ENCODE measurements at places on chromosomes 2 and 18.

DNA sequence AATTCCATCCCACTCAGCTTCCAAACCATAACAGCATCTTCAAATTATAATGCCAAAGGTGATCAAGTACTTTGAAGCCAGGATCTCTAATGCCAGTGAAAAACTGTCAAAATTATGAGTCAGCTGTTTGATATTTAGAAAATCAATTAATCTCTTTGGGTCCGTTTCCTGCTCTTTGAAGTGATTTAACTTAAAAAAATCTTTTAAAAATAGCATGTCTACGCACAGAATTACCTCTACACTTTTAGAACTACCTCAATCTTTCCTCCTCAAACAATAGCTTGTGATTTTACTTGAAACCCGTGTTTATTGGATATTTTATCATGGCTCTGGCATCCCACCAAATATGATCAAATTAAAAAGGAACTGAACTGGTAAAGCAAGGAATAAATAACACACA, 31.3 kb upstream of the TANK start:
- no peak for DNase-seq

DNA sequence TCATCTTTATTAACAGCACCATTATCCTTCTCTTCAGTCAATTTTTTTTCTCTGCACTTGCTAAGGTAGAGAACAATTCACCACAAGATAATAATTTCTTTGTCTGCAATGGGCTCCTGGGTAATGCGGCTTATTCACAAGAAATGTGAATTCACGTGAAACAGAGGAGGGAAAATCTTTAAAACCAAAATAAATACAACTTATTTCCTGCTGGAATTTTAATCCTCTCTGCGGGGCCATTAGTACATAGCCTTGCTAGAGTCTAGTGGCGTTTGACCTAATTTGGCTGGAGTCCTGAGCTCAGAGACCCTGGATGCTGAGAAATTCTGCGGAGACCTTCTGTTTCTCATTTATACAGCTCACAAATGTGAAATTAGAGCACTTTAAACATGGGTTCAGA, 319.3 kb upstream of the MMADHC start:
- DNase-seq: no peak

DNA sequence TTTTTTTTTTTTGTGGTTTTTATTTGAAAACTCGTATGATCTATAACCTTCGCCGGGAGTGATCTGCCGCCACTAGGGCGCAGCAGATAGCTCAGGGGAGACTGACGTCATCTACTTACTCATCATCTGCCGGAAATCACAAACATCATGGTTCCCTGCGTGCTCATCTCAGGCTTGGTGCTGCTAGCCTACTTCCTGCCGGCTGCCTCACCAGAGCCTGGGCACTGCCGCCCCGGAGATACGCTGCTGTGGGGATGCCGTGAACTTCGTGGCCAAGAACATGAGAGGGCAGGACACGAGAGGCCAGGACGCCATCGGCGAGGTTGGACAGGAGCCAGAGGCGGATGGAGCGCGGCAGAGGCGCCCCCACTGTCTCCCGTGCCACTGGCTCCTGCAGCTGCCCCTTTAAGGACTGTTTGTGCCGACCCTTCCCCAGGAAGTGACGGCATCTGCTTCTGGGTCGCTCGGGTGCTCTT, 68.8 kb downstream of the DOK6 start:
- no peak for DNase-seq

DNA sequence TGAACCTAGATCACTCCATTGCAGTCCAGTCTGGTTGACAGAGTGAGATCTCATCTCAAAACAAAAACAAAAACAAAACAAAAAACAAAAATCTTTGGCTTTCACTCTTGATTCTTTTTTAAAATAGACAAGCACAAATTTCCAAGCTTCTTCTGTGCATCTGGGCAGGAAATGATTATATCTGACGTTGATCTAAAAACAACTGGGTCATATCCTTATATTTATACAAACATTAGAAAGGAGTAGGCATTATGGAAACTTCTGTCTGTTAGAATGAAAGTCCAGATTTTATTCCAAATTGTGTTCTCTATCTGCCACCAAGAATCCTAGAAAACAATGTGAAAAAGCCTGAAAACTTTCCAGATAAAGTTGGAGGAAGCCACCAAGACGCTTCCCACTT, 26.2 kb upstream of the PMAIP1 start:
- no peak for DNase-seq

- DNase-seq: no peak
Observed at GRCh38 chr2:30136764-30137444, 9.9 kb upstream of the YPEL5 start.

DNA sequence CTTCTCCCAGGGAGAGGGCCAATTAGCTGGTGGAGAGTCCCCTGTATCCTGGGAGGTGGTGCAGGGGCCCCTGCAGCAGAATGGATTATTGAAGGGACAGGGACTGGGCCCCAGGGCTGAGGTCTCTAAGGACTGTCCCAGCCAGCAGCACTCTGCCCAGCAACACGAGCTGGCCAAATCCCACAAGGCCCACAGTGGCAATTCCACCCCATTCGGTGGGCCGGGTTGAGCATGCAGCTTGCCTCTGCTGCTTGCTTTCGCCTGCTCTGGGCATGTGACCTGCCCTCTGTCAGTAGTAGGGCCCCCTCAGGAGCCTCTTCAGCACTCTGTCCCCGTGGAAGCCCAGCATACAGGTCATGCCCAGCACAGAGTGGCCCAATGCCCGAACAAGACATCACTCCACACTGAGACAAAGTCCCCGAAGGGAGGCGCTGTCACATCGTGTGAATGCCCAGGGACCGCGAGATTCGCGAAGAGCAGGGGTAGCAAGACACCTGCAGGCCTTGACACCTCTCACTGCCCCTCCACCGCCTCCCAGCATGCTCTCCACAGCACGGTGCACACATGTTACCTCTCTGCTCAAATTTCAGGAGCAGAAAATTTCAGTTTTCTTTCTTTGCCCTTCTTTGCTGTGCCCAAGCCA, 65.4 kb downstream of the CRACDL start:
- no peak for DNase-seq

- no peak for DNase-seq
Observed at GRCh38 chr2:234603619-234604018, 106.7 kb upstream of the ARL4C start.

- DNase-seq: no peak
Observed at GRCh38 chr18:12686100-12686499, 16.4 kb downstream of the CEP76 start.

Measured in CD4-positive, alpha-beta T cell treated with Interleukin-4 for 1 hour (primary cell).